A673 (cell line): ENCODE measurements at places on chromosomes 2 and 18. TPM values are rescaled to one million over a fixed set of nuclear protein-coding genes. Genes with fewer than 3 reads are reported as not detected.
A peak's percentile ranks its signal among the peaks of the same experiment; 100 is the strongest.

DNA sequence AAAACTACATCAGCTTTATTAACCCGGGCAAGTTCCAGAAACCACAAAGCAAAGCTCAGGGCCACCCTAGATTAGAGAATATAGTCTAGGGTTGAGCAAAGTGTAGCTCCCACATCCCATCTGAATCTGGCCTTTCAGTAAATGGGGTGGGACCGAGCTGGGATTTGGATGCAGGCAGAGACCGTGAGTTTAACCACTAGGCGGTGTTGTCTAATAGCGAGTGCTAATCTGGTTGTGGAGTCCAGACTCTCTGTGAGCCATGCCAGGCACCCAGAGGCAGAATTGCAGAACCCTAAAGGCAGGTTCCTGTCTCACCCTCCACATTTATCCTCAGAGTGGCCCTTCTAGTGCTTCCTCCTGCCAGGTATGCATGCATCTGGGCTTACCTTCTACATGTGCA, 435.9 kb downstream of the TSN start:
- DNase-seq: peak; percentile 91
- peak overlapping the region; percentile 12 for H3K27ac ChIP-seq
- H3K36me3 ChIP-seq: no peaks in the 10 kb centered on the region
- peaks cover 44% of the 10 kb centered on the region for H3K4me1 ChIP-seq

ID2 gene
- total RNA-seq: 235 and 249 TPM in 2 replicates

DNA sequence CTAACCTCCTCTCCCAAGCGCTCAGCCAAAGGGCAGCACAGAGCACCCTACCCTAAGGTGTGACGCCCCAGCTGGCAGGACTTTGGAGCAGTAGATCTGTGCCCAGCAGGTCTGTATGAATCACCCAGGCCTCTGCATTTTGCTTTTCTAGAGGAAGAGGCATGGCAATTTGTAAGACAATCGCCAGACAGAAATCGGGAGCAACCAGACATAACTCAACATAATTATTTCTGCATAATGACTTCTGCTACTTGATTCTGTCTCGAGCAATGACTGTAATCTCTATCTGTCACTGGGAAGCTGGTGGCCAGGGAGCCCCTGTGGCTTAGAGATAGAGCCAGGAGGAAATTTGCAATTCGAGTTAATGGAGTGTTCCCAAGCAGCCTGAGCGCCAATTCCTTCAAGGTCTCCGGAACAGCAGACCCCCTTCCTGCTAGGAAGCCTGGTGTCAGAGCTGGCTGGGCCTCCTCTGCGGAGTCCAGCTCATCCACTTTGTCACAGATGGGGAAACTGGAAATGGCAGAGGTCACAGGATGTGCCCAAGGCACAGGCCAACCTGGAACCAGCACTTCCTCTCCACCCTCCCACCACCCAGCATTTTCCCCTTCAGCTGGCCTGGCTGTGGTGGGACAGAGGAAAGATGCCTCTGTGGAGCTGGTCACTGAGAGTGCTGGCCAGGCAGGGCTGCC, 55.0 kb downstream of the ODC1 start:
- peak; percentile 58 for DNase-seq
- no peak overlapping the region for H3K27ac ChIP-seq
- H3K4me3 ChIP-seq: no peak overlapping the region
- peaks cover 8% of the 10 kb centered on the region for H3K4me1 ChIP-seq
- H3K27me3 ChIP-seq: no peaks in the 10 kb centered on the region

GRCh38 chr2:239246723-239247122, 154.1 kb downstream of the HDAC4 start:
- no peak overlapping the region for H3K27ac ChIP-seq
- H3K4me3 ChIP-seq: no peak overlapping the region
- DNase-seq: no peak
- no peaks in the 10 kb centered on the region for H3K27me3 ChIP-seq
- no peaks in the 10 kb centered on the region for H3K36me3 ChIP-seq

- no peak overlapping the region for H3K27ac ChIP-seq
- H3K36me3 ChIP-seq: no peaks in the 10 kb centered on the region
- H3K27me3 ChIP-seq: no peaks in the 10 kb centered on the region
Observed at GRCh38 chr2:42844366-42844765, 52.0 kb upstream of the HAAO start.

GRCh38 chr2:207044379-207045362, 105.4 kb downstream of the CPO start:
- no peaks in the 10 kb centered on the region for H3K27me3 ChIP-seq
- no peaks in the 10 kb centered on the region for H3K36me3 ChIP-seq
- H3K27ac ChIP-seq: no peak overlapping the region
- no peak for DNase-seq
- H3K4me3 ChIP-seq: no peak overlapping the region

PMAIP1 gene
- 43.6 TPM in 2 replicates for total RNA-seq

UGT1A4 gene
- 0.11 TPM in 1 of 2 replicates, not detected in the other for total RNA-seq

ELP2 gene
- total RNA-seq: 96.5 and 110 TPM in 2 replicates

ECEL1 gene
- 0.19 and 0.52 TPM in 2 replicates for total RNA-seq

- H3K27me3 ChIP-seq: no peaks in the 10 kb centered on the region
- no peaks in the 10 kb centered on the region for H3K36me3 ChIP-seq
- H3K27ac ChIP-seq: no peak overlapping the region
- no peak overlapping the region for H3K4me3 ChIP-seq
- DNase-seq: peak; percentile 39
- H3K4me1 ChIP-seq: peaks cover 40% of the 10 kb centered on the region
Observed at GRCh38 chr18:60018618-60019462, 119.0 kb downstream of the PMAIP1 start.

GRCh38 chr18:13633700-13634099, 92.7 kb downstream of the FAM210A start:
- no peak overlapping the region for H3K4me3 ChIP-seq
- DNase-seq: no peak
- H3K27me3 ChIP-seq: no peaks in the 10 kb centered on the region
- no peak overlapping the region for H3K27ac ChIP-seq
- no peaks in the 10 kb centered on the region for H3K36me3 ChIP-seq

FAP gene
- total RNA-seq: 0.88 and 2.3 TPM in 2 replicates

GRCh38 chr2:45273412-45274249, 264.4 kb upstream of the SIX2 start:
- no peak overlapping the region for H3K27ac ChIP-seq
- no peaks in the 10 kb centered on the region for H3K36me3 ChIP-seq
- no peaks in the 10 kb centered on the region for H3K4me1 ChIP-seq
- no peak overlapping the region for H3K4me3 ChIP-seq
- no peak for DNase-seq

DNA sequence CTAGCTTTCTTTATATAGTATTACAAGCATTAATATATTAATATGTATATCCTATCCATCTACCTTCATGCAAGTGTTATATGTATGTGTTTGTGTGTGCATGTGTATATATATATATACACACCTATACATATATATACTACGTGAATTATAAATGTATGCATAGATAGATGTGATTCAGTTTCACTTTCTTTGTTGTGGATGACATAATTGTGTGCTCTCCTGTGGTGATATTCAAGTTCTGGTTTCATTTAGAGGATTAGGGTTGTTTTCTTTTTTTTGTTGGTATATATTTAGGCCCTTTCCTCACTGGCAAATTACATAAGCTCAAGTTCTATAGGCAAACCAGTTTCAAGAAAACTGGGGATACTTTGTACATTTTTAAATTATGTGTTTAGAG, 225.7 kb upstream of the FANCL start:
- H3K27me3 ChIP-seq: no peaks in the 10 kb centered on the region
- no peaks in the 10 kb centered on the region for H3K4me1 ChIP-seq

GRCh38 chr18:7333025-7333562, 102.2 kb downstream of the LRRC30 start:
- H3K36me3 ChIP-seq: no peaks in the 10 kb centered on the region
- no peaks in the 10 kb centered on the region for H3K4me1 ChIP-seq
- no peaks in the 10 kb centered on the region for H3K27me3 ChIP-seq
- no peak overlapping the region for H3K4me3 ChIP-seq
- DNase-seq: no peak
- no peak overlapping the region for H3K27ac ChIP-seq

ABCB11 gene
- 0.07 TPM in 1 of 2 replicates, not detected in the other for total RNA-seq

DNA sequence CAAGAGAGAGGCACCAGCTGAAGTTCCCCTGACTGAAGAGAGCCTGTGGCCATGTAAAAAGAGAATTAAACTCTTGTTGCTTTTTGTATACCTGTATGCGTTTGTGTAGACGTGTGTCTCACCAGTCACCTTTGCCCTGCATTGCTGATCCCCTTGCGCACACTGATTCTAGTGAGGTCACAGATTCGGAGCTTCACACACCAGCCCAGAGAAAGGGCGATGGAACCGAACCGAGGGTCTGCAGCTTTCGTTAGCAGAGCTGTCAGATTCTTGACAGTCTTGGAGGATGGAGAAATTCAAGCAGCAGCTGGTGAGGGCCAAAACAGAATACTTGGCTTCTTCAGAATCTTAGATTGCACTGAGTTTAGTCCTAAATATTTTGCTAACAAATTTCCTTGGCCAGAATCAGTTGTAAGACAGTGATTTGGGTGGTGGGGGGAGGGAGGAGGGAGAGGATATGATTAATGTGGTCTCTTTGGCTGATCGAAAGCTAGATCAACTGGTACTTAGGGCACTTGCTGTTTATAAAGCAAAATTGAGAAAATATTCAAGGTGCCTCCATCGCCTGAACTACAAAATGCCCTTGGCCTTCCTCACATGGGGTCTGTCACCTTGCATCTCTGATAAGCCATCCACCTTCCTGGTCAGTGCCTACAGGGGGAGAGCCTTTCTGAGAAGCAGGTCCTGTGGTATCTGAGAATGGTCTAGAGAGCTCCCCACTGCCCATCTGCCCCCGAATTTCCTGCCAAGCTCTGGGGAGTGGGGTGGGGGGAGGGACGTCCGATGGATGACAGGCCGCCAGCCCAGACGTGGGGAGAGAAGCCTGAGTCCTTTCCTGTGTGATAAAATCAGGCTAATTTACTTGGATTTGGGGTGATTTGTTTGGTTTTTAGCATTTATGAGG, 123.5 kb downstream of the CABLES1 start:
- H3K27me3 ChIP-seq: no peaks in the 10 kb centered on the region
- peak overlapping the region; percentile 83 for H3K27ac ChIP-seq
- peaks cover 37% of the 10 kb centered on the region for H3K4me1 ChIP-seq
- H3K4me3 ChIP-seq: no peak overlapping the region
- no peak for DNase-seq
- no peaks in the 10 kb centered on the region for H3K36me3 ChIP-seq

ANKRD53 gene
- 0.50 and 0.64 TPM in 2 replicates for total RNA-seq

ZBTB14 gene
- 14.4 and 14.8 TPM in 2 replicates for total RNA-seq

DAW1 gene
- 1.2 and 2.4 TPM in 2 replicates for total RNA-seq

- H3K27me3 ChIP-seq: no peaks in the 10 kb centered on the region
- H3K4me3 ChIP-seq: no peak overlapping the region
- H3K27ac ChIP-seq: no peak overlapping the region
- H3K4me1 ChIP-seq: no peaks in the 10 kb centered on the region
Observed at GRCh38 chr18:8029731-8030130, 462.6 kb downstream of the PTPRM start.

DNA sequence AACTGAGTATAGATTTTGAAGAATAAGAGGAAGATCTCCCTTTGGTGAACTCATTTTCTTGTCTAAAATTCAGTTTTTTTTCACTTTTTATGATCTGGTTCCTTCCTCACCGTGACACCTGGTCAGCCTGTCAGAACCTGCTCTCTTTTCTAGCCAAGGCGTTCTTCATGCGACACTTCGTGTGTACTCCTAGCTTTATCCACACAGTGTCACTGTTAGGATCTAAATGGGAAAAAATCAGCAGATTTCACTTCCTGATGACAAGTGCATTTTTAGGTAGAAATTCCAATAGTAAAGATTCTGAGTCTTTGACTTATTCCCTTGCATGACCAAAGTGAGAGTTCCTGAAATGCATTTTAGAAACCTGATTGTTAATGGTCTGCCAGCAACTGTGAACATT, 89.8 kb downstream of the KLHL14 start:
- no peak for DNase-seq
- no peak overlapping the region for H3K4me3 ChIP-seq
- no peaks in the 10 kb centered on the region for H3K27me3 ChIP-seq
- H3K36me3 ChIP-seq: no peaks in the 10 kb centered on the region

GRCh38 chr2:69114534-69114933, 101.6 kb downstream of the ANTXR1 start:
- DNase-seq: no peak
- no peak overlapping the region for H3K27ac ChIP-seq
- no peak overlapping the region for H3K4me3 ChIP-seq
- H3K36me3 ChIP-seq: no peaks in the 10 kb centered on the region
- no peaks in the 10 kb centered on the region for H3K4me1 ChIP-seq

ABCG5 gene
- not detected in 2 replicates for total RNA-seq

GRCh38 chr2:187959821-187960220, 331.9 kb upstream of the GULP1 start:
- no peak overlapping the region for H3K4me3 ChIP-seq
- no peak overlapping the region for H3K27ac ChIP-seq
- H3K36me3 ChIP-seq: no peaks in the 10 kb centered on the region

GRCh38 chr2:69828938-69829255, 563 bp upstream of the GMCL1 start:
- peak overlapping the region; percentile 68 for H3K27ac ChIP-seq
- H3K36me3 ChIP-seq: no peaks in the 10 kb centered on the region
- H3K4me1 ChIP-seq: no peaks in the 10 kb centered on the region

SPATA3 gene
- not detected in 2 replicates for total RNA-seq

TUBA3D gene
- not detected in 2 replicates for total RNA-seq

DNA sequence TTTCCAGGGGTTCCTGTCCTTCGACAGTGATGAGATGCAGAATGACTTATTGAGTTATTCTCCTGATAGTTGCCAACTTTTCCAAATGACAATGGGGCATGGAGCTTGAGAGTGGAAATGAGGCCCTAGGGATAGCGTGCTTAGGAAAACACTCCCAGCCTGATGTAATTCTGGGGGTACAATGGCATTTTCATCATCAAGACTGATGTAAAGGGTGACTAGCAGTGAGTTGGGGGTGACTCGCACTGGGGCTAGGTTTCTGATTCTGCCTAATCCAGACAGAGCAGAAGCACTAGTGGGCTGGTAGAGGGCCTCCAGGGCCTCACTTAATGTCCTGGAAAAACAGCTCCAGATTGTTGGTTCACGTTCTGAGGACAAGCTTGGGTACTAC, 34.0 kb upstream of the IL37 start:
- H3K4me1 ChIP-seq: no peaks in the 10 kb centered on the region
- DNase-seq: no peak
- no peaks in the 10 kb centered on the region for H3K36me3 ChIP-seq
- H3K27me3 ChIP-seq: no peaks in the 10 kb centered on the region
- no peak overlapping the region for H3K4me3 ChIP-seq

ACOXL gene
- total RNA-seq: 0.13 TPM in 1 of 2 replicates, not detected in the other
